ENCODE measurements at places on chromosomes 6 and 20.

GRCh38 chr6:38720295-38720694, 5.2 kb downstream of the DNAH8 start:
- DNase-seq, result no peak

GRCh38 chr20:55881204-55881603, 124.1 kb downstream of the CBLN4 start:
- DNase-seq, result no peak

DNA sequence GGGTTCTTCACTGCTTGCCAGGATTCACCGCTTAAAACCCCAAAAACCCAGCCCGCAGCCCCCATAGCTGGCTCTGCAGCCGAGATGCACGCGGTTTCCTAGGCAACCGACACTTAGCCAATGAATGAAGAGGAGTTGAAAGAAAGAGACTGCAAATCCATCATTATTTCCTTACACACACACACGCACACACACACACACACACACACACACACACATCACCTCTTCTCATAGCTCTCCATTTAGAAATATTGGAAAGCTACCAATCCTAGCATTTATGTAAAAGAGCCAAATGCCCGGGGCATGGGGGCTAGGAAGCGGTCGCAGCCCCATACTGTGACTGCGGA, 3.4 kb upstream of the TUBB2B start:
- no peak for DNase-seq

DNA sequence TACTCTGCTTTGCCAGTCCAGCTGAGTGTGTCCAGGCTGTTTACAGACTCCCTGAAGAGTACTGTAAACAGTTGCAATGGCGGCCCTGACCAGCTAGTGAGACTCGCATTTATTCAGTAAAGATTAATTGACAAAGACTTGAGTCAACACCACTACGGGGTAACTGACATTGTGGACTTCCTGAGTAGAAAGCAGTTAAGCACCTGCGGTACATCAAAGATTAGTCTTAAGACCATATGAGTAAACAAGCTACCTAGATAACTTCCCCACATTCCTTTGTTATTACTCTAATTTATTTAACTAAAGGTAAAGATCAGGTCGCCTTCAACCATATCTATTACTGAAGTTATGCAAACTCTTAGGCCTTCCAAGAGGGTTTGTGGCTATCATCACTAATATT, 12.6 kb downstream of the VPS52 start:
- no peak for DNase-seq

DNA sequence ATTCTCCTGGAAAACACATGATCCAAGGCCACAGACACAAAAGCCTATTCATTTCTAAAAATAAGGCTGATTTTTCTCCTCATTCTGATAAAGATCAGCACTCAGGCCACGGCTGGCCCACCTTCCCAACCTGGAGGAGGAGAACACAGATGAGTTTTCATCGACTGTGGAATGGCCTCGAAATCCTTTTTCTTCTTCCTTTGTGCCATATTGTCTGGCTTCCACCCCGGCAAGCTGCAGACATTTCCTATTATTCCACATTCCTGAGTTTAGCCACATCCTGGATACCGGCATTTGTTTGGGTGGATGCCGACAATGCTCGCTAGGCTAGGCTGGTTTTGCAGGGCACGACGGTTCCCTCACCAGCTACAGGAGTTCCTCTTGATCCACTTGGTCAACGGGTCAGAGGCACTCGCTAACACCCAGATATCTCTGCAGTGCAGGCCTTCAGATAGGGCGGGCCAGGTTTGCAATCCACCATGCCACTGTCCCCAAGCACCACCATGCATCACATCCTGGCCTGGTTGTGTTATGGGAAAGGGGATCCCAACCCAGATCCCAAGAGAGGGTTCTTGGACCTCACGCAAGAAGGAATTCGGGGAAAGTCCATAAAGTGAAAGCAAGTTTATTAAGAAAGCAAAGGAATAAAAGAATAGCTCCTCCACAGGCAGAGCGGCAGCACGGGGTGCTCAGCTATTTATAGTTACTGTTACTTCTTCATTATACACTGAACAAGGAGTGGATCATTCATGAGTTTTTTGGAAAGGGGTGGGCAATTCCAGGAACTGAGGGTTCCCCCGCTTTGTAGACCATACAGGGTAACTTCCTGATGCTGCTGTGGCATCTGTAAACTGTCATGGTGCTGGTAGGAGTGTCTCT, 4.2 kb upstream of the CTSZ start:
- DNase-seq, result peak; percentile 86

GRCh38 chr20:30485331-30486102, 771.9 kb upstream of the DEFB115 start:
- no peak for DNase-seq

DNA sequence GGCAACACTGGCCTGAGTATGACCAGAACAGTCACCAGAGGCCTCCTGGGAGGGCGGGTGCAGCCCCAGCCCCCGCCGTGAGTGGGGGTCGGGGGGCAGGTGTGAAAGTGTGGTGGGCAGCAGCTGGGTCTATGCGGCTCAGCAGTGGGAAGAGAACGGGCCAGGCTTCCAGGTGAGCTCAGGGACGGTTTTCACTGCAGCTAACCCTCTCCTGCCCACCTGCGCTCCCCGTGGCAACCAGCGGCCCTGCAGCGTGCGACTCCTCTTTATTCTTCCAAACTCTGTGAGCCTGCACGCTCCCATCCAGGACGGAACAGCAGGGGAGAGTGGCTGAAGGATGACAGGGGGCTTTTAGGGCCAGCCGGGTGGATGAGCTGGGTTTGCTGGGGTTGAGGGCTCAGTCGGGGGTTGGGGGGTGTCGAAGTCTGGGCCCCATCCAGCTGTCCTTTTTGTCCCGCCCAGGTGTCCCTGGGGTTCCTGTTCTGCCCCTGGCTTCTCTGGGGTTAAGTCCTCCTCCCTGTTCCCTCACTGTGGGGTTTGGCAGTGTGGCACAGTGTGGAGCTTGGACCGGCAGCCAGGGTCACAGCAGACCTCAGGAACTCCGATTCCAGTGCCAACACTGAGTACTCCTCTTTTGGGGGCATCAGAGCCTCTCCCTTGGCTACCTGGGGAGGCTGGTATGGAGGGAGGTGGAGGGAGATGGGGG, 859 bp upstream of the BIRC7 start:
- no peak for DNase-seq

- DNase-seq, result no peak
Observed at GRCh38 chr6:82741325-82741995, 324.2 kb downstream of the UBE3D start.

- no peak for DNase-seq
Observed at GRCh38 chr6:11710311-11710761, 68.3 kb downstream of the ADTRP start.

Measured in hematopoietic multipotent progenitor cell treated with erythropoietin and hydrocortisone succinate and interleukin-3 and kit ligand, for 8 days (in vitro differentiated cells).